ENCODE measurements at places on chromosomes 6 and 20. TPM values are rescaled to one million over a fixed set of nuclear protein-coding genes. Genes with fewer than 3 reads are reported as not detected.

DNA sequence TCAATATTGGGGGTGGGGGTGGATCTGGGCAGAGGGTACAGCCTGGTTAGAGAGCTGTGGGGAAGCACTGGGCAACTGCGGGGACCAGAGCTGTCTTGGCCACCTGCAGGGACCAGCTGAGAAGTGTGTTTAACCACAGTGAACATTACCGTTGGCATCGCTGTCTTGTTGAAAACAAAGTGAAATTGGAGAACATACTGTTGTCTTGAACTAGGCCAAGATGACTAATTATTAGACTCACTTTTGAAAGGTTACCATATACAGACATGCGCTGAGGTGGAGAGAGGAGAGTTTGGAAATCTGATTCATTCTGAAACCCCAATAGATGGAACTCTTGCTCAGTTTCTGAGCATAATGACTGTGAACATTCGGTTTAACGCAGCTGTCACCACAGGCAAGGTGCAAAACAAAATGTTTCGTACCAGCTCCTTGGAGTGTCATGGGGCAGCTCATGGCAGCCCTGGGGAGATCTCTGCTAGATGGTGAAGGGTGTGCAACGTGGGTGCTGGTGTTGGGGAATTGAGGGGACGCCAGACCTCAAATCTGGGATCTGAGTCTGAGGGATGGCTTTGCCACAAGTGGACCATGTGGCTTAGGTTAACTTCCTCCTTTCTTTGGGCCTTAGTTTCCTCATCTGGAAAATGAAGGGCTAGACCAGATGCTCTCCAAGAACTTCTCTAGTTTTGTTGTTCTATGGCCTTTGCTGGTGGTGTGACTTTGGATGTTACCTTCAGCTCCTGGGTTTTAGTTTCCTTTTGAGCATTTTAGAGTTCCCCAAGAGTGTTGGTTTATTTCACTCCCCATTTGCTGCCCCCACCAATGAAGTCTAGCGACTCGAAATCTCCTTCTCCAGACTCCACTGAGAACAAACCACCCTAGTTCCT is 24.6 kb upstream of the GTSF1L start:
- peak; percentile 96 for DNase-seq

DNA sequence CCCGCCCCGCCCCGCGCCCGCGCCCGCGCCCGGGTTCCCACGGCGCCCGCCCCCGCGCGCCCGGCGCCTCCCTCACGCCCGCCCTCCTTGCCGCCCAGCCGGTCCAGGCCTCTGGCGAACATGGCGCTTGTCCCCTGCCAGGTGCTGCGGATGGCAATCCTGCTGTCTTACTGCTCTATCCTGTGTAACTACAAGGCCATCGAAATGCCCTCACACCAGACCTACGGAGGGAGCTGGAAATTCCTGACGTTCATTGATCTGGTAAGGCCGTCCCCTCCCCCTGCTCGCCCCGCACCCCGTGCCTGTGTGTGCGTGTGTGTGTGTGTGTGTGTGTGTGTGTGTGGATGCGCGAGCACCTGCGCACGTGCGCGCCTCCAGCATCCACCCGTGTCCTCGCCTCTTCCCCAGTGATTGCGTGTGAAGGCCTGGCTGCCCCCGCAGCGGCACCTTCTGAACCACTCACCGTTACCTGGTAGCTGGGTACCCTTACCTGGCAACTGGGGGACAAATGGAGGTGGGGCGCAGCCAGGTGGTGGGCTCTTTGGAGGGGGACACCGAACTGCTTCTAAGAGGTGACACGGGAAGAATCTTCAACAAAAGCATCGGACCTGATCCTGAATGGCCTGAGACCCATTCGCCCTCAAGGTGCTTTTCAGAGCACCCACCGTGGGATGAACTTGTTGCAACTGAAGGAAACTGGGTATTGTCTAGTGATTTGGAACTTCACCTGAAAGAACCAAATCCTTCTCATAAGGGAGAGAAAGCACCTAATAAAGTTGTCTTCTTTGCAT is at the start of gene AIG1:
AIG1 (plus strand) TSS at position 84 of the 791 bp plus-strand sequence; CDS start at position 121, 37 bp downstream.
- DNase-seq = no peak

DNA sequence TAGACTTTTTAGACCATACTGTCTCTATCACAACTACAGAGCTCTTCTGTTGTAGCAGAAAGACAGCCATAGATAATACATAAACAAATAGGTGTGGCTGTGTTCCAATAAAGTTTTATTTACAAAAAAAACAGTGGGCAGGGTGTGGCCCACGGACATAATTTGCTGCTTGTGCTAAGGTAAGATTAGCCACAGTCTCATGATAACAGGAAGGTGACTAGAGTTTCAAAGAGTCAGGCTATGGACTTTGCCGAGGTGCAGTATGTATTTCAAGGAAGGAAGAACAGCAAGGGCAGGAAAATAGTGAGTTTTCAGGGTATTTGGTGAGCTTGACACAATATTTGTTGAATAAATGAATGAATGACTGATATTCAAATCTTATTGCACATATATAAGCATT is 20.2 kb downstream of the SOBP start:
- DNase-seq = no peak

The SMPDL3A gene
- total RNA-seq = 4.6 TPM

The HLA-DMA gene
- 1.7 TPM for total RNA-seq

- no peak for DNase-seq
These were observed 28.3 kb downstream of the FYN start for GRCh38 chr6:111844921-111845320.
